ENCODE measurements at places on chromosomes 5 and 9.

- DNase-seq: peak; percentile 41
Measured at GRCh38 chr9:114307899-114308267, 15.0 kb upstream of the ORM1 start.

GRCh38 chr9:120914396-120914795, 12.2 kb downstream of the TRAF1 start:
- no peak for DNase-seq

GRCh38 chr5:148394587-148395019, 10.8 kb downstream of the FBXO38 start:
- DNase-seq: no peak

DNA sequence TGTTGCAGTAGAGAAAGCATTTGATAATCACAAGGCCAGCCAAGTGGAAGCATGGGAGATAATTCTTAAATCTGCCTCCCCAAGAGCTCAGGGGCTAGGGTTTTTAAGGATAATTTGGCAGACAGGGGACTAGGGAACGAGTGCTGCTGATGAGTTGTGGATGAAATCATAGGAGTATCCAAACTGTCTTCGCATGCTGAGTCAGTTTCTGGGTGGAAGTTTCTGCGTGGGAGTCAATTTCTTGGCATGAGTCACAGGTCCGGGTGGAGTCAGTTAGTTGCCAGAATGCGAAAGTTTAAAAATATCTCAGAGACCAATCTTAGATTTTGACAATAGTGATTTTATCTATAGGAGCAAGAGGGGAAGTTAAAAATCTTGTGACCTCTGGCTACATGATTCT, 112.6 kb downstream of the TMC1 start:
- DNase-seq: peak; percentile 70

GRCh38 chr5:95760273-95761191, 29.4 kb downstream of the RHOBTB3 start:
- peak; percentile 93 for DNase-seq

DNA sequence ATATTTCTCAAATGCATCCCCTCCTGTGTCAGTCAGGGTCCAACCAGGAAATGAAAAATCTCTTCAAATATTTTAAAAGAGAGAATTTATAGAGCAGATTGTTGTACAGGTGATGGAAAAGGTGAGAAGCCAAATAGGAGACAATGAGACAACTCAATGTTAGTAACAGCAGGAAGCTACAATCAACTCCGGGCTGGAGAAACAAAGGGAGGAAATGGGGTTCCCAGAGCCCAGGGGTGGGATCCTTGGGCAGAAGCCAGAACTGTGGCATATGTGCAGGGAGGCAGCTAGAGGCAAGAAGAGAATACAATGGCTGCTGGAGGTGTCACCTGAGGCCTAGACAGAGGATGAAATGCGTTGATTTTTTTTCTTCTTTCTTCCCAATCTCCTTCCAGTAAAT, 361.8 kb upstream of the ACTBL2 start:
- DNase-seq: no peak

DNA sequence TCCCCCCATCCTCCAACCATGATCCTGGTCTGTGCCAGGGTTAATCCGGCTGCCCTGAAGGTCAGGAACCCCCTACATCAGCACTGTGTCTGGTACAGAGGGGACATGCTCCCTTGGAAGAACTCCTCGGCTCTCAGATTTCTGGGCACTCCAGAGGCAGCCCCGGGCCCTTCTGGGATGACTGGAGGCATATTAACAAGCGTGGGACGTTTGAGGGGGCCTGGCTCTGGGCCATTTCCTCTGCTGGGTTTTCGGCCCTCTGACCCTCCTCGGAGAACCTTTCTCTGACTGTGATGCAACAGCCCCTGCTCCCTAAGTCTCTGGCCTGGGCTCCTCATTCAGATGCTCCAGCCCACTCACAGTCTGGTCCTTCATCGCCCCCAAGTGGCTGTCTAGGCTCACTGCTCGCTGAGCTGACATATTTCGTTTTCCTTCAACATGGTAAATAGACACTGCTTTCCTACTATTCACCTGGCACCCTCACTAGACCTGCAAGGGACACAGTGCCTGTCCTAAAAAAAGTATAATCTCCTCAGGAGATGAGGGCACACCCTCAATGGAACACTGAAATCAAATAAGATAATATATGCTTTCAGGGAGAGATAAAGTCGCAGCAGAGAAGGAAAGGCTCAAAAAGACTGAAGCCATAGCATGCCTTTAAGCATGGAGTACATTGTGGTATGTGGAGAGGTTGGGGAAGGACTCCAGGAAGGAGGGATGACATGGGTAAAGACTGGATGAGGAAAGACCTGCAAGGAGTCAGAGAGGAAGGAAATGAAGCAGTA, 404.7 kb upstream of the TRPC7 start:
- DNase-seq: peak; percentile 86

GRCh38 chr9:134502809-134503211, 138.8 kb upstream of the COL5A1 start:
- DNase-seq: peak; percentile 99

GRCh38 chr5:116778032-116778431, 203.4 kb upstream of the SEMA6A start:
- no peak for DNase-seq

DNA sequence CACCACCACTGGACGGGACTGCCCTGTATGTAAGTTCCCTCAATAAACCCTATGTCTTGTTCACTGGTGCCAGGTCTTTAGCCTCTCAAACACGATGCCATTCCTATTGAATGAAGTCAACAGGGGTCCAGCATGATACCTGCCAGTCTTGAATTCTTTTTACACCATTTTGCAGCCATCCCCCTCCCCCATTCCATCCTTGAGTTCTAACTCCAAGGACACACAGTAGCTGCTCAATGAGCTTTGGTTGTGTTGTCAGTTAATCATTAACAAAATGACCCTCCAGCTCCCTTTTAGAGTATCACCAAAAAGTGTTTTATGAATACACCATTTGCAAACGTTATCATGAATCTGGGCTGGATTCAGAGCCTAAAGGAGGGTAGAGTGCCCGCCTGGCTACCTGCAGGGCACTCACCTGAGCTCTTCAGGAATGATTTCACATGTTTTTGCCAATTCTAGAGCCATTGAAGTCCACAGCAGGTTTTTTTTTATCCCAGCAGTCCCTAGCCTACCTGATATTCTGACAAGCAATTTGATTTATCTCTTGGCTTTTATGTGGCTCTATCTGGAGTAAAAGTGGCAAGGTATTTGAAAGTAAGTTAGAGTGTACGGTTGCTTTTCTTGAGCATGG, 271.8 kb downstream of the SMARCA2 start:
- no peak for DNase-seq

DNA sequence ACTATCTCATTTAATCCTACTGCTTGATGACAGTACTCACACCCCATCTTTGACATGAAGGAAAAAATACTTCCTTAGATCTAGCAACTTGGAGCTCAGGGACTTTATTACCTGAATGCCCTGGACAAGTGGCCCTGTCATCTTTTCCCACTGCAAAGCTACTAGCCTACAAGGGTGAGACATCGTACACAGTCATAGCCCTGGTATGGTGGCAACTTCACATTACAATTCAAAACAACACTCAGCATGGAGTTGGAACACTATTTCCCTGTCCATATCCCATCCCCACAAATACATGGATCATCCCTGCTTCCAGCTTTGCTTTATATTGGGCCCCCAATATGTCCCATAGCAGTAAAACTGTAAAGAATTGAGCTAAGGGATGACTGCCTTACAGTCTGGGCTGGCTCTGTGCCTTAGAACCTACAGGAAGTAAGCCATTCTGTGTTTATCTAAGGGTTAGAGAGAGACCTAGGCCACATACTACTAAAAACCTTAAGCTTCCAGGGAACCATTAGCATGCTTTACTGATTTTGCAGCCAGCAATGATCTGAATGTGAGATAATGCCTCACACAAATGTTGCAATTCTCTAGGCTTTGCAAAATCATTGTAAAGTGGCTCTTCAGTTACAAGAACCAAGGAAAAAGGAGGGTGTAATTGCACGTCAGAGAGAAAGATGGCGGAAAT, 55.9 kb downstream of the OTULIN start:
- peak; percentile 56 for DNase-seq

DNA sequence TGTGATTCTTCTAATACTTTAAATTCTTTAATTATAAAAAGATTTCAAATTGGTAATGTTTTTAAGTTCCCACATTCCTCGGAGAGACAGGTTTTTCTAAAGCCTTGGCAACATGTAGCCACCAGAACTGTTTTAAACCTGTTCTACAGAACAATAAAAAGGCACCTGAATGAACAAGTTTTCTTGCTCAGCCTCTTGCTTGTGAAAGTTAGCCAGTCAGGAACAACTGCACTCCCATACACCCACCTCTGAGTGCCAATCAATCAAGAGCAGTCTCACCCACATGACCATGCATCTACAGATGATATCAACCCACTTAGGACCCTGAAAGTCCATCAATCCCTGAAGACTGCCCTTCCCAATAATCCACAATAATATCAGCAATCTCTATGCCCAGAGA, 62.3 kb downstream of the AP3B1 start:
- no peak for DNase-seq

GRCh38 chr5:96373381-96373733, 59.7 kb downstream of the PCSK1 start:
- DNase-seq: no peak

DNA sequence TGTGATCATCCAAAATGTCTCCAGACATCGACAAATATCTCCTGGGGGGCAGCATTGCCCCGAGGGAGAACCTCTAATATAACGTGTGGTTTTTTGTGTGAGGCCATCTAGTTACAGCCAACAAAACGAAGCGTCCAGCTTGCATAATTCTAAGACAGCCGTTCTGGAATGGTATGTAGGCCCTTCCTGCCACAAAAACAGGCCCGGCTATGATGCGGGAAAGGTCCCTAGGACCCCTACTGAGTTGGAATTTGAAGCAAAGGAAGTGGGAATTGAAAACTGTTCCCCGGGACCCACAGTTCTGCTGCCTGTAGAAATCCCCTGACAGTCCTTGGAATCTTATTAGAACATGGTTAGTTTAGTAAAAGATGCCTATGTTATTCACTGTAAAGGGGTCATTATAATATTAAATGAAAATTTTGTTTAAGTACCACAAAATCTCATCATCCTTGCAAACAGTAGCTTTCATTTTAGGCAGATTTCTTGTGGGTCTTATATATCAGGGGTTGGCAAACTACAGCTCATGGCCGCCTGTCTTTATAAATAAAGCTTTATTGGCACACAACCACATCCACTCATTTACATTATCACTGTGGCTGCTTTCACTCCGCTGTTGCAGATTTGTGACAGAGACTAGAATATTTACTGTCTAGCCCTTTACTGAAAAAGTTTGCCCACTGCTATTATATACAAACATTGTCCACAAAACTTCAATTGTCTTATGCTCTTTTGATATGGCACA, 70.7 kb downstream of the MSX2 start:
- no peak for DNase-seq

GRCh38 chr5:165272436-165272835, 1767.0 kb downstream of the MAT2B start:
- no peak for DNase-seq

DNA sequence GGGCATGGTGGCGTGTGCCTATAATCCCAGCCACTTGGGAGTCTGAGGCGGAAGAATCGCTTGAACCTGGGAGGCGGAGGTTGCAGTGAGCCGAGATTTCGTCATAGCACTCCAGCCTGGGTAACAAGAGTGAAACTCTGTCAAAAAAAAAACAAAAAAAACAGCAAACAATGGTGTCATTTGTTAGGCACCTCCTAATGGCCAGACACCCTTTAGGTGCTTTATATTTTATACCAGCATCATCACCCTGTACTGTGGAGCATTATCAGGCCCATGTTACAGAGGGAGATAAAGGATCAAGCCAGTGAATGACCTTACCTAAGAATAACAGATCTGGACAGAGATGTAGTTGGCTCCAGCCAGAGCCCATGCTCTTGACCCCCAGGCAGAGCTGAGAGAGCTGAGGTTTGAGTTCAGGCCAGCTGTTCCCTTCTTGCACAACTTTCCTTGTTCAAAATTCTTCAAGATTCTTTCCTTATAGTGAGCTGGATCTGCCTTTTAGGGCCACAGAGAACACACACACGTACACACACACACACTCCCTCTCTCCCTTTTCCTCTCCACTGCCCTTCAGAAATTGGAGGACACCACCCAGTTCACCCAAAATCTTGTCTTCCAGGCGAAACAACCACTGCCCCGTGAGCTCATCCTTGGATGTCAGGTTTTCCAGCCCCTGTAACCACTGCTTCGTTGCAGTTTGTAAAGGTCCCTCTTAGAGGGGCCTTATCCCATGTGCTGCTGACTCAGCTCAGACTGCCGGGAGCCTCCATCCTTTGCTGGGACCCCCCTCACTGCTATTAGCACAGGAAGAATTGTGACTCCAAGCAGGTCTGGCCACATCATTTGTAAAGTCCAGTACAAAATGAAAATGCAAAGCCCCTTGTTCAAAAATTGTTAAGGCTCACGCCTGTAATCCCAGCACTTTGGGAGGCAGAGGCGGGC, 10.4 kb upstream of the PTGES start:
- DNase-seq: peak; percentile 81

GRCh38 chr5:138336952-138337684, 948 bp upstream of the FAM53C start:
- DNase-seq: peak; percentile 88

DNA sequence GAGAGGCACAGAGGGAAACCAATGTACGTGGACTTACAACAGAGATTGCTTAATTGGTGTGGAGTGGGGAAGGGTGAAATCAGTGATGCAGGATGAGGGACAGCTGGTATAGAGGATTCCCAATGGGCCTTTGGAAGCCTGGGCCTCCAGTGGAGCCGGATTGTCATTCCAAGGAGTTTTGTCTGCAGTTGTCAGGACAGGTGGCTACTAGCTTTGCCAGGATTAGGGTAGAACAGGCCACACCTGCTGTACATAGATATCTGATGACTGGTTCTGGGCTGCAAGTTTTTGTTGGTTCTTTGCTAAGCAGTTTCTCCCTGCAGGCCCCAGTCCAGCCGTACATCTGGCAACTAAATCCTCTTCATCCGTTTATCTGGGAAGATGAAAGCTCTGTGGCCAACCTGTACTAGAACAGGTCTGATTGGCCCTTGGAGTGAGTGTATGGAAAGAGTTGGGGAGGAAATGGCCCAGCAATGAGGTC, 4.2 kb downstream of the SKP2 start:
- DNase-seq: no peak

GRCh38 chr9:77475641-77476473, 172.3 kb downstream of the GNA14 start:
- peak; percentile 40 for DNase-seq

Data from foreskin fibroblast (primary cell).